ENCODE measurements at places on chromosomes 6 and 20.

DNA sequence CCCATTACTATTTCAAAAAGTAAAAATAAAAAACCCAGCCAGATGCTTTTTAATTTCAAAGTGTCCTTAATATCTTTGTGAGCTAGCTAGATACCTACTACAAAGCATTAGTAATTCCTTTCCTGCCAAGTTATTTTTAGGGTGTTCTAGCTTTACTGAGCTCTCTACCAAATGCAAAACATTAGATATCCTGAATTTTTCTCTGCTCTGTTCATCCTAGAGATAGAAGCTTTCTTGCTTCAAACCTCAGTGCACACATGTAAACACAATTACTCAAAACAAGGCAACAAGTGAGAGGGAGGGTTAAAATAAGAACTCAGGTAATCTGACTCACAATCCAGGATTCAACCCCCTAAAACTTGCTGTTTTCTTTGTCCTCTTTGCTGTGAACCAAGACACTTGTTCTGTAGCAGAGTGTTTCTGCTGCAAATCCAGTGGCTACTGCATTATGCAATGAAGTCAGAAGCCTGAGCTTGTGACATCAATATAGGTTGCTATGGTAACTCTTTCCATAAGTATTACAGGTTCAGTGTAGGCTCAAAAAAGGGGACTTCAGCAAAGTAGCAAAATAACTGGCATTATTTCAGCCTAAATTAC, 72.6 kb upstream of the STXBP5 start:
- DNase-seq: no peak

DNA sequence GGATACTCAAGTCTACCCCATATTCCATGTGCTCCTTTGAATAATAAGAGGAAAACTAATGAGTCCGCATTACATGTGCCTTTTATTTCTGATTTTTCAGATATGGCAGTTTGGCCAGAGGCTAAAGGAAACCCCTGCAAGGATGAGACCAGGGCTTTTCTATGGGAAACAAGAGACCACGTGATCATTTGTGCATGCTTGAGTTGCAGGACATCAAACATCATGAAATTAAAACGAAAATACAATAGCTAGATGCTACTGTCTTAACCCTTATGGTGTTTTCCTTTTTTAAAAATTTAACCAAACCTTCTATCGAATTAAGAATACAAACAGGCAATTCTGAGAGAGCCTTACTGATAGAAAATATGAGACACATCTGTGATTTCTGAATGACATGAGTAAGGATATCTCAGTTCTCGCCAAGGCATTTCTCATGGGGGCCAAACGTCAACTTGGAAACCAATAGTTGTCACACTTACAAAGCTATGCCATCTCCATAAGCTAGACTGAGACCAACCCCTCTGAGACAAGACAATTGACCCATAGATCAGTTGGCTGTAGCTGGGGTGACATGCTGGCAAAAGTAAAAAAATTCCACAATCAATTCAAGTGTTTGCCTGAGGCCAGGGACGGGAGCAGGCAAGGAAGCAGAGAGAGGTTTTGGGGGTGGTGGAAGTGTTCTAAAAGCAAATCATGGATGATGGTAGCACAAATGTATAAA, 52.8 kb downstream of the RIPOR2 start:
- DNase-seq: no peak

DNA sequence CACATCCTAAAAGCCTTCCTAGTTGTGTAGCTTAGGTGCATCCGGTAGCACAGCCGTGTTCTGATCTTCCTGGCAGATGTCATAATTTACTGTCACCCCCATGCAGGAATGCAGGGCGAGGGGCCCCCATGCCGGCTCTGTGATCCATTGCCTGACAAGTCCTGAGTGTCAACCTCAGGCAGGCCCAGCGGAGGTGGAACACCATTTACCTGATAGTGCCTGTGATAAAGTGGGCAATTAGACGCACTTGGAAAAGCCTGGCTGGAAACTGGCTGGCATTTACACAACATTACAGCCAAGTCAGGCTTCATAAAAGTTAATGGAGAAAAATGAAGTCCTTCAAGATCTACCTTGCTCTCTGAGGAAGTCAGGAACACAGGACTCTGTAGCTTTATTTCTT, 521.4 kb upstream of the JAG1 start:
- DNase-seq: no peak

GRCh38 chr6:37050045-37050853, 44.8 kb downstream of the FGD2 start:
- peak; percentile 72 for DNase-seq

- no peak for DNase-seq
Measured at GRCh38 chr6:79257381-79258205, 23.1 kb upstream of the HMGN3 start.

- no peak for DNase-seq
Measured at GRCh38 chr6:79878142-79878748, 69.1 kb downstream of the ELOVL4 start.

- no peak for DNase-seq
Measured at GRCh38 chr6:135299256-135299655, 118.1 kb downstream of the MYB start.
